Hypothalamus (tissue), 51 donors: ENCODE measurements at places on chromosomes 7 and 10.

DNA sequence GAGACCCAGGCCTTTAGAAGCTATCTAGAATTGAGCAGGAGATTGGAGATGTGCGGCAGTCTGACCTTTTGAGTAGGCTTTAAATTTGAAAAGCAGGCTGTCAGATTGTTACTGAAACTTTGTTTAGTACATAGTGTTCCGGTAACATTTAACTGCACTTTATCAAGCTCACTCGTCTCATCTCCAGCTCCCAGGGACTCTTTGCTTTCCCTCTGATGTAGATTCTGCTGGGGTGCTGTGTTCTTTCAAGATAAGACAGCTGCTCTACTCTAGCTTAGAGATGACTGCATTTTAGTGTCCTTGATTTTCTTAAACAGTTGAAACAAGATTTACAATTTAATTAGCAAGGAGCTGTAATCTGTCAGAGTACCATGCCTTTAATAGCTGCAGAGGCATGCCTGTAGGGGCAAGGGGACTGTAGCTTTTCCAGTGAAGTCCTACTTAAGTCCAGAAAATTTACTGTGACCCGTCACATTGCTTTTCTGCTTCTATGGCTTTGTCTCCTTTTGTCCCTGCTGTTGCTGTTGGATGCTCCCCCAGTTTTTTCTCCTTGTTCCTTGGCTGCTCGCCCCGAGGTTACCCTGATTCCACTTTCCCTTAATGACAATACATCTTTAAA, 56.4 kb upstream of the MTPN start:
- DNase-seq = no peak

DNA sequence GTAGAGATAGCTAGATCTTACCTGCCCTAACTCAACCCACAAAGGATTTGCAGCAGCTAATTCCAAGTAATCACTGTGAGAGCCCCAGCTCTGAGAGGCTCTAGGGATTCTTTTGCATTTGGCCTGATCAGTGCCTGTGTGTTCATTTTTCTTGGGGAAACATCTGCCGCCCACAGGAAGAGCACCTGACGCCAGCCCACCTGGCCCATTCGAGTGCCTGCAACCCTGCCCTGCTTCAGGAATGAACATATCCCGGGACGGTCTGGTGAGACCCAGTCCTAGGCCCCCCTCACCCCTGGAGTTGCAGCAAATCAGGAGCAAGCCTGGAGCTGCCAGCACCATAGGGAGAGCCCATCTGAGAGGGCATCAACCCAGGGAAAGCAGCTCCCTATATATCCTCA, 38.8 kb downstream of the GSDME start:
- no peak for DNase-seq

DNA sequence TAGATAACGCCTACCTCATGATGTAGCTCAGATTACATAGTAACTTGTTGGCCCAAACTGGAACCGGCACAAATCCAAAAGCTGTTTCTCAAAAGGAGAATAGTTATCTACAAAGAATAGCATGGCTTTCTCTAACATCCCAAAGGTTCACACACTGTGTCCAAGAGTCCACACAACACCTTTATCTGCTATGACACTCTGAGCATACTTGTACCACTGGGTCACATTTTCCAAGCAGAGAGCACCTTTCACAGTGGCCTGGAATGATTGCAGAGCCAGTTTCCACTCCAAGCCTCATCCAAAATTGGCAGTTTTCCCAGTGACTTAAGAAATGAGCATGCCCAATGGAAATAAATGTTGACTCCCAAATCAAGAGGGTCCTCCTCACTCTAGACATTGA, 155.3 kb downstream of the VWC2 start:
- no peak for DNase-seq

- no peak for DNase-seq
Measured at GRCh38 chr7:145431834-145432233, 596.0 kb upstream of the TPK1 start.

- DNase-seq = no peak
Measured at GRCh38 chr10:86083664-86084175, 282.9 kb downstream of the GRID1 start.

DNA sequence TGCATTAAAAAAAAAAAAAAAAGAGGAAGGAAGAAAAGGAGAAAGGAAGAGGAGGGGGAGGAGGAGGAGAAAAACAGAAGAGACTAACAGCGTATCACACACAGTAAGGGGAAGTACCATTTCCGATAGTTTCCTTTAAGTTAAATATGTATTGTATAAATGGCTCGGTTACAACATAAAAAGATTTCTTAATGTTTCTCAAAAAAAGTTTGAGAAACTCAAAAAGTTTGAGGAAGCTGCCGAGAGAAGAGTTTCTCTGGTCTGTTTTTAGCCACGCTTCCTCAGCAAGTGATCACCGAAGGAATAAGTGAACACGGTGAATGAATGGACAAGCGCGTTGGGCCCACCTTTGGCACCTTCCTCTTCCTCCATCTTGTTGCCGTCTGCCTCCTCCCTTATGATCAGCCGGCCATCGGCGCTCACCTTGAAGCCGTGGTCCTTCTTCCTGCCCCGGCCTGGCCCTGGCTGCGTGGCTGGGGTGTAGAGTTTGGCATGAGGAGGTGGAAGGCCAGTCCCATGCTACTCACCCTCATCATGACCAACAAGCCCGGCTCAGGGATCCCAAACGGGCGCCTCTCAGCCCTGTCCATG, 31.3 kb upstream of the FRAT2 start:
- no peak for DNase-seq

GRCh38 chr7:73599151-73599882, 20.9 kb upstream of the TBL2 start:
- no peak for DNase-seq

DNA sequence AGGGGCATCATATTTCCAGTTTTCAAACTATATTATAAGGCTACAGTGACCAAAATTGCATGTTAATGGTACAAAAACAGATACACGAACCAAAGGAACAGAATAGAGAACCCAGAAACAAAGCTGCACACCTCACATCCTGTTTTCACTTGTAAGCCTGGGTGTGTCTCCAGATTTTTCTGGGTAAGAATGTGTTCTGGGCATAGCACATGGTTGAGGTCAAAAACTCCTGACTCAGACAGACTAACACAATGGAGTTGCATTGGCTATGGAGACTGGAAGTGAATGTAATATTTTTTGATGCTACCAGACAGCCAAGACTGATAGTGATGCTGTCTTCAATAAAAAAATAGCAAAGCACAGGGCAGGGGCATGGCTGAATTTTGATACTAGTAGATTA, 1175.2 kb downstream of the NXPH1 start:
- no peak for DNase-seq

GRCh38 chr7:36231406-36231805, 78.4 kb downstream of the EEPD1 start:
- DNase-seq = no peak

DNA sequence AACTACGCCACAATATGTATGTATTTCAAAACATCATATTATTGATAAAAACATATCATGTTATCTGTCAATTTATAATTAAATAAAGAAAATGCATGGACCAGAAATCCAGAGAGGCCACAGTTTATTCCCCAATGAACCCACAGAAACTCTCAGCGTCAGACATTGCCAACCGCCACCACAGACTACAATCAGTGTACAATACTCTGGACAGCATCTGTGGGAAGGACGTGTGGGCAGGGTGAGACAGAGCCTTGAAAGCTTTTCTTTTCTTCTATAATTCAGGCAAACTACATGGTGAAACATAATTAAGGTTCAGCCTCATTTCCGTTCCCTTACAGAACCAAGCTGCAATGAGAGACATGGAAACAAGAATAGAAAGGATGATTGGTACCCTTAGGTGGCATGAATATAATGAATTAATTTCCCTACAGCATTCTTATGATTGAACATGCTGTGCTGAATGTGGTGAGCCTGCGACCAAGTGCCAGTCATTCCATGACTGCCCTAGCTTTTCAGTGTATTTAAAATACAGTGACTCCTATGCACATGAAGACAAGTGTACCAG, 909.3 kb downstream of the SORCS1 start:
- DNase-seq = no peak

- DNase-seq = no peak
Measured at GRCh38 chr10:77911535-77912123, 14.9 kb downstream of the DLG5 start.

- DNase-seq = no peak
Measured at GRCh38 chr10:7186387-7187018, 224.3 kb downstream of the SFMBT2 start.

- DNase-seq = no peak
Measured at GRCh38 chr7:154440651-154441050, 388.5 kb downstream of the DPP6 start.

GRCh38 chr10:71379118-71379766, 17.5 kb upstream of the CDH23 start:
- DNase-seq = no peak

DNA sequence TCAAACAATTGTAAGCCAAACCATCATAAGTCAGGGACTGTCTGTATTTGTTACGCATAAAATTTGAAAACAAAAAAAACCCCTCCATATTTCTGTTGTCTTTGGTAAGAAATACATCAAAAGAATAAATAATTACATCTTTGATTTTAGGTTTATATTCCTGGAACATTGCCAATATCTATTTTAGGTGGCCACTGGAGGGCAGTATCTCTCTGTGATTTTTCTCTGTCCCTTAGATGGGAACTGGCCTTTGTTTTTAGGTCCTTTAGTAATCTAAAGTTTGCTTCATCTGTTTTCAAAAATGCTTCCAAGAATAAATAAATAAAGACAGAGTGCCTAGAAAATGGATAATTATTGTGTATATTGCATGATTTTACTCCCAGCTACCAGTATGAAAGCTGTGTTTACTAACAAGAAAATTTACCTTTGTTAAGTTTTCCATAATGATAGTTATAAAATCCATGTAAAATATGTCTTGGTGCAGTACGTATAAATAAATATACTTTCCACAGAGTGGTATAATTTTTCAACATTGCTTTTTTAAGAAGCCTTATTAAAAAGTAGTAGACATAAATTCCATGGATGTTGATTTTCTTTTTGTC, 64.2 kb downstream of the PHYHIPL start:
- DNase-seq = no peak

DNA sequence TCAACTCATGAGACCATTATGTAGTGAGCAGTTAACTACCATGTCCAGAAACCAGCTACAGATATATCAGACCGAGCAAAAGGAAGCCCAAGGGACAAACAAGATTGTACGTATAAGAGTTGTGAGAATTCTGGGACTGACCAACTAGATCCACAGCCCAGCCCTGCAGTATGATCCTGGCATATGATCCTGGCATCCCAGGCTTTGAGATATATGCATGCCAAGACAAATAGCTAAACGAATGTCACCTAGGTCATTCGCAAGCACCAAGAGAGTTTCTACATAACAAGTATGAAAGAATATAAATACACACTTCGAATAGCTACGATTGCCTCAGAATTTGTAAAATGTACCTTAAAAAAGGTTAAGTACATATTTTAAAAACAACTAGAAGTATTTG, 56.4 kb upstream of the PMPCB start:
- no peak for DNase-seq

GRCh38 chr10:62084451-62084850, 183.0 kb downstream of the ARID5B start:
- no peak for DNase-seq

- no peak for DNase-seq
Measured at GRCh38 chr7:90178679-90179278, 24.5 kb downstream of the STEAP1 start.

GRCh38 chr10:99775850-99776249, 6.6 kb upstream of the ABCC2 start:
- no peak for DNase-seq

- no peak for DNase-seq
Measured at GRCh38 chr10:123858077-123858681, 33.4 kb downstream of the CPXM2 start.

- no peak for DNase-seq
Measured at GRCh38 chr10:101558671-101559595, 29.1 kb downstream of the POLL start.

GRCh38 chr7:138359870-138360559, 100.0 kb upstream of the TRIM24 start:
- DNase-seq = no peak

GRCh38 chr10:117511601-117512390, 30.8 kb upstream of the EMX2 start:
- no peak for DNase-seq

- DNase-seq = no peak
Measured at GRCh38 chr10:117439243-117439912, 64.1 kb upstream of the PDZD8 start.

- no peak for DNase-seq
Measured at GRCh38 chr7:129401967-129402860, 32.0 kb upstream of the STRIP2 start.

- DNase-seq = no peak
Measured at GRCh38 chr10:114520453-114520852, 116.2 kb upstream of the AFAP1L2 start.

GRCh38 chr7:130492523-130493274, 814 bp downstream of the MEST start:
- no peak for DNase-seq

DNA sequence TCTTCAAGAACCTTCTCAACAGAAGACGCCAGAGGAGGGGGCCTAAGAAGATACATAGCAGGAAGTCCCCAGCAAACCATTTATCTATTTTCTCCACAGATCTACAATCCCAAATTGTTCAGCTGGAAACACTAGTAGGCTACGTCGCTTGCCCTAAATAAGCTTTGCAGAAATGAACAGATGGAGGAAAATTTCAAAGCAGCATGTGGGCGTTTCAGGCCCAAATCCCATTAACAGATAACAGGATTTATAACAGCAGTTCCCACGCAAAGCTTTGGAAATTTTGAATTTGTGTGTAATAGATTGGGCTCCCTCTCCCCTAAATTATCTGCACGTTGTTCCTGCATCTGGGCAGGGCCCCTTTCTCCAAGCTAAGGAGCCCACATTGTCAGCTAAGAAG, 60.6 kb upstream of the FRMD4A start:
- DNase-seq = no peak

DNA sequence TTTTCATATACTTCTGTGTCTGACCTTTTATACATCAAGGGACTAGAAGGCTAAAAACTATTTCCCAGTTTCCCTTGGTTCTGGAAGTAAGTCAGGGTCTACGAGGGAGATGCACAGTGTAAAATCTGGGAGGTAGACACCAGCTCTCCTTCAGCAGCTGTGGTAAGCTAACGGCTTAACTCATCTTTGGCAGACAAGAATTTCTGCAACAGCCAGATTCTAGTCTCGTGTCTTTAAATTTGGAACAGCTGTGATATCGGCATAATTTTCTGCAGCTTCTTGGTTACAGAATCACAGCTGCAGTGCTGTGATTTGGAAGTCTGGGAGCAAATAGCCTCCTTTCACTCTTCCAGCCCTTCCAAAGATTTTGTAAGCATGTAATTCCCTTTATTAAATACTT, 37.4 kb upstream of the ABCB4 start:
- no peak for DNase-seq

DNA sequence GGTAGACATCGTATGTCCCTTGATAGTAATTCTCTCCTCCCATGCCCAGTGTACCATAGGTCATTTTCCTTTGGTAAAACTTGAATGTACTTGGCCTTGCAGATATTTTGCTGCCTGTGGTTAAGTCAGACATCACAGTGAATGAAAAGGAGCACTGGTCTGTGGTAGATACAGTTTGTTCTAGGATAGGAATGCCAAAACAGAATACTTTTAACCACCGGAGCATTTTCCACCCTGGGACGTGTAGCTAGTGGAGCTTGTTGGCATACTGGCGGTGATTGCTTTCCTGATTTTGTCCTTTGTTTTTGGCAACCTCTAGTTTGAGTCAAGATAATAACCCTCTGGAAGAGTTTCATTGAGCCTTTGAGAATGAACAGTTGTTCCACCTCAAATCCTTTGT, 92.0 kb upstream of the BMPER start:
- no peak for DNase-seq
